ENCODE measurements at places on chromosomes 2 and 18.
A peak's percentile ranks its signal among the peaks of the same experiment; 100 is the strongest.

GRCh38 chr2:29443151-29443550 lies 327.9 kb downstream of the CLIP4 start:
- no peak for DNase-seq

- no peak for DNase-seq
Observed at GRCh38 chr2:216426938-216427337, 14.7 kb downstream of the SMARCAL1 start.

DNA sequence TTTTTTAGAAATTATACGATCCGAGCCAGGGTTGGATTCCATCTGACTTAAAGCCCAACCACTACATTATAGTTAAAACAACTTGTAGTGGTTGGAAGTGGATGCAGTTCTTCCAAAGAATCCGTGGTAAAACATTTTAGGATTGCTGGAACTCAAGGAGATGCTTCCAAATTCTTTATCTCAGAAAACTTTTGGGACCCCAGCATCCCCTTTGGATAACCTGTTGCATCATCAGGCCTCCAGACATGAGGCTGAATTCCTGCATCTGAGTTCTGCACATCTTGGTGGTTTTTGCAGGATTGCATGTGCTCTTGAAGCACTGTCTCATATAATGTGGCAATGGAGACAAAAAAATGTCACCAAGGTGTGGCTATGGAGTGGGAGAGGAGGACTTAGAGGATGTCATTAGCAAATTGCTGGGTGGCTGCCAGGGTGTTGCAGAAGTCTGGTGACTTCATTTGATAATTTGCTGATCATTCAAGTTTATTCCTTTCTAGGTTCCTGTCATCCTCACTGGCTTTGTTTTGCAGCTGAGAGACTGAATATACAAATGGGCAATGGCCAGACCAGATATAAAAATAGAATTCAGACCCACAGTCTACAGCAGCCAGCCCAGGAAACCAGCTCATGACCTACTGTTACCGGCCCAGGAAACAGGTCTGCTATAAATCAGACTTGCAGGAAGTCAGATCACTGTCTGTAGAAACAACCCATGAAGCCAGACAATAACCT lies 207.7 kb downstream of the BCL2 start:
- DNase-seq: no peak

DNA sequence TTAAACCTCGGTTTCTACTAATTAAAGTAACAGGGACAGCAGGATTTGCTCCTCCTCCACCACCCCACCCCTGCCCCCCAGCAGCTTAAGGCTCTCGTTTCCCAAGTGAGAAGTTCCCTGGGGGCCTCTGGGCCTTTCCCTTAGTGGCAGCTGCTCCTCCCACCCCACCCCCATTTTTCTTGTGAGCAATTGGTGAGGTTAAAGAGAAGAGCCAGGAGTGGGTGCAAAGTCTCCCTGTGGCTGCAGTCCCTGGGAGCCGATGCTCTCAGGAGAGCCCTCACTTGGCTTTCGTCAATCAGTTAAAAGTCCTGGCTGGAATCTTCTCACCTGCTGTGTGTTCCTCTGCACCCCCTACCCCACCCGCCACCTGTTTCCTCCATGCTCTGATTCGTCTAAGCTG lies 48.7 kb upstream of the AGAP1 start:
- no peak for DNase-seq

DNA sequence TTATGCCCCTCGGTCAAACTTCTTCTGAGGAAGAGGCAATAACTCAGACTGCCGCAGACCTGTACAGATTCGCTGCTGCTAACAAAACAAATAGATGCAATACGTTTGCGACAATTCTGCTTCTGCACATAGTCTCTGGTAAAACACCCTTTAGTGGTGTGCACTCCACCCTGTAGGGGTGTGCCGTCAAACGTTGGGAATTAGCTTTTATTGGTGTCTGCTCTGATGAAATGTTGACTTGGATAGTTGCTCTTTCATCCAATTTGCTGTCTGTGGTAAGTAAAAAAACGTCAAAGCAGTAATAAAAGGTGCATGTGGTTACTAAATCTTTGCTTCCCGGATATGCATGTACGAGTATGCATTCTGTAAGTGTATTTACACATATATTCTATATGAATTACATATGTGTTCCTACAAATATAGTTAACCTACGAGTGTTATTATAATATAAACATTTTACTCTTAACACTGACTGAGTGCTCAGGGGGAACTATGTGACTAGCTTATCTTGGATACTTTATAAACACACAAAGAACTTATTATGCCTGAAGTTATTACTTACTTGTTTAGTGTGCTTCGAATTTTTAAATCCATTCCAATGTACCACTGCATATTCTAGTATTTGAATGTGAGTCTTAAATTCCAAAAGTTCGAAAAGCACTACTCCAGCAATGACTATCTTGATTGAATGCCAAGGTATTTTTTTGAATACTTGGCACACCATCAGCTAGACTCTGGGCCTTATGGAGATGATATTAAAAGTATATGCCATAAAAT lies 610.2 kb downstream of the ZEB2 start:
- no peak for DNase-seq

GRCh38 chr18:7369006-7369405 lies 138.1 kb downstream of the LRRC30 start:
- DNase-seq: peak; percentile 42
